AG10803 (cell line): ENCODE measurements at places on chromosomes 12 and 14.
A peak's percentile ranks its signal among the peaks of the same experiment; 100 is the strongest.

GRCh38 chr14:90726656-90727055 lies 89.6 kb downstream of the TTC7B start:
- DNase-seq, result peak; percentile 73

- DNase-seq, result no peak
These were observed 54.6 kb upstream of the USP44 start for GRCh38 chr12:95605875-95606274.

- no peak for DNase-seq
These were observed 111.5 kb downstream of the NT5DC3 start for GRCh38 chr12:103729499-103729898.

GRCh38 chr12:85283560-85283959 lies 3.5 kb downstream of the ALX1 start:
- no peak for DNase-seq

GRCh38 chr12:78128211-78128610 lies 297.5 kb downstream of the NAV3 start:
- no peak for DNase-seq

DNA sequence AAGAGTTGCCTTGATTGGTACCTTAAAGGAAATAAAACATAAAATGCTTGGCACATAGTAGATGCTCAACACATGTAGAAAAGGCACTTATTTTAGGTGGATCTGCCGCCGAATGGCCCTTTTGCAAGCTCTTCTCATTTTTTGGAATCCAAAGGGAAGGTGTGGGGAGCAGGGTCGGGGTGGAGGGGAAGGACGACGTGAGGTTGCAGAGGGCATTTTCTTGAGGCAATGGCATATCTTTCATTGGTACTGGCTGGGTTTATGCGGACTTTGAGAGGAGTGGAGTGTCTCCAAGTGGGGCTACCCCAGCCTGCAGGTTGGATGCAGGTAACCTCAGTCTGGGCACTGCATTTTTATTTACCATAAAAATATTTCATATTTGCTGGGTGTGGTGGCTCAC lies 8.1 kb downstream of the RTL1 start:
- no peak for DNase-seq

DNA sequence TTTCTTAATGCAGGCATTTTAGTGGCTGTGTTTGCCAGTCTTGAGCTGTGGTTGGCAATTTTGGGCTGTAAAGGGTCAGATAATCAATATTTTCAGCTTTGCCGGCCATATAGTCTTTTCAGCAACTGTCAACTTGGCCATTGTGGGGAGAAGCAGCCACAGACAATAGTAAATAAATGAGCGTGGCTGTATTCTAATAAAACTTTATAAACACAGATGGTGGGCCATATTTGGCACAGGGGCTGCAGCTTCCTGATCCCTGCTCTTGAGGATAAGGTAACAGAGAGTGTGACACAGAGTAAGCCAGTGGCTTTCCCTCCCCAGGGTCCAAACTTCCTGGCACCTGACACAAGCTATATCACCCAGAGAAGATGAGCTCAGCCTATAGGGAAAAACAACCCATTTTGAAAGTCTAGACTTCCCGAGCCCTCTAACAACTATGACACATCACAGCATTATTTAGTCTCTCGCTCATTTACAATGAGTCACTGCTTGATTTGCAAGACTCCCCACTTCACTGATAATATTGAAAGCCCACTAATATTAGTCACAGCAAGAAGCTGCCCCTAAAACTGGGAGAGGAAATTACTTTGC lies 163.1 kb upstream of the TMPO start:
- peak; percentile 70 for DNase-seq

- DNase-seq, result peak; percentile 28
These were observed 58.3 kb upstream of the JDP2 start for GRCh38 chr14:75369506-75369905.

- peak; percentile 71 for DNase-seq
These were observed 22.5 kb upstream of the NKX2-8 start for GRCh38 chr14:36604757-36605505.

DNA sequence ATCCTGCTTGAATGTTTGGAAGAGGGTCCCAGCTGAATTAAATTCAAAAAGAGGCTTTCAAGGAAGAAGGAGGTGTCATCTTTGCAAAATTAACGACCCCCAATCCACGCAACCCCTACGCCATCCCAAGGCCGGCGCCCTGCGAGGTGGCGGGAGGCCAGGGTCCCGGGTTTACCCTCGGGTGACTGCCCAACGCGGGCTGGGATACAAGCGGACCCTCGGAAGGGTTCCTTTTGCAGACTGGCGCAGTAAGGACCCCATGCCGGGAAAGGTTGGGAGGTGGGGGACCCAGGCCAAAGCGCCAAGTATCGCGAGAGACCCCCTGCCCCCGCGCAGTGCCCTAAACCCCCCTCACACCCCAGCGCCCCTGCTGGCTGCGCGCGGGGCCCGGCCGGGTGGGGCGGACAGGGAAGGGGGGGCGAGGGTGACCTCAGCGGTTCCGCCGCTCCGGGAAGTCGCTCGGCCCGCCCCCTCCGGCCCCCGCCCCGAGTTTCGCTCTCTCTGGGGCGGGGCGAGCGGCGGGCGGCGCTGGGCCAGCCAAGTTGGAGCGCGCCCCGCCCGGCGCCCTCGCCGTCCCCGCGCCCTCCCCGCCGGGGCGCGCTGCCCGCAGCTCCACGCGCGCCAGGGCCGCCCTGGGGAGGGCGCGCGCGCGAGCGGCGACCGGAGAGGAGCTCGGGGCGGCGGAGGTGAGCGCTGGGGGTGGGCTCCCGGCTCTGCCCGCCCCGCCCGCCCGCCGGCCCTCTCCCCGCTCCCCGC lies 708 bp upstream of the ZBTB42 start:
- peak; percentile 71 for DNase-seq

- no peak for DNase-seq
These were observed 252.2 kb upstream of the GRIP1 start for GRCh38 chr12:66931091-66931490.

- DNase-seq, result no peak
These were observed 66.0 kb upstream of the TRAF3 start for GRCh38 chr14:102711207-102711606.

DNA sequence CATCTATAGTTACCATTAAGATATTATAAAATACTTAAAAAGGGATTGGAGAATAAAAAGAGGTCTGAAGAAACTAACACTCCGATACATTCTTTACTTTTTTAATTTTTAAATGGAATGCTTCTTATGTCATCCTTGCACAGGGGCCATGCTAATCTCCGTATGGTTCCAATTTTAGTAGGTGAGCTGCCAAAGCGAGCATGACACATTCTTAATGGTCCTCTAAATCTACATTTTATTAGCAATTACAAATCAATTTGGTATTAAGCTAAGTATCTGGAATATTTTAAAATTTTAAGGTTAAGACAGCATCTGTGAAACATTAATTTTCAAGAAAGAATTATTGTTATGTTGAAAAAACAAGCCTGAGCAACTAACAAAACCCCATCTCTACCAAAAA lies 6.2 kb upstream of the ARID4A start:
- DNase-seq, result peak; percentile 82

GRCh38 chr12:103783744-103784664 lies 57.0 kb downstream of the NT5DC3 start:
- no peak for DNase-seq

GRCh38 chr12:88351146-88351545 lies 209.0 kb downstream of the TMTC3 start:
- peak; percentile 16 for DNase-seq

DNA sequence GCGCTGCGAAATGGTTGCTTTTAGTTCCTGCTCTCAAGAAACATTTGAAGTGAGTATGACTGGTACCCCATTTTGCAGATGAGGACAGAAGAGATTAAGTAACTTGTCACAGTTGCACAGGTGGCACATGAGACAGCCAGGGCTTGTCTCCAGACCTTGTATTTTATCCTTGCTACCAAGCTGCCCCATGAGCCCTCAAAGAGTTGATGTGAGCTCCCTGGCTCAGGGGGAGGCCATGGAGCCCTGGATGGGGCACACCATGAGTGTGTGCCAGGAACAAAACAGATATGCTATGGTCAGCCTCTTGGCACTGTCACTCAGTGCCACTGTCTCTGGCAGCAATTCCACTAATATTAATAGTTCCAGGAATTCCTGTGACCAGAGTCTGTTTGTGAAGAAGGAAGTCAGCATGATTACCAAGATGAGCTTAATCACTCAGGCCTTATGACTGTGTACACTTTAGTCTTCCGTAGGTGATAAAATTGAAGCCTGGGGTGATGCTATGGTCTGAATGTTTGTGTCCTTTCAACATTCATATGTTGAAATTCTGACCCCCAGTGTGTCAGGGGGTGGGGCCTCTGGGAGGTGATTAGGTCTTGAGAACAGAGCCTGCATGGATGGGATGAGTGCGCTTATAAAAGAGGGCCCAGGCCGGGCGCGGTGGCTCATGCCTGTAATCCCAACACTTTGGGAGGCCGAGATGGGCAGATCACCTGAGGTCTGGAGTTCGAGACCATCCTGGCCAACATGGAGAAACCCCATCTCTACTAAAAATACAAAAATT lies 806.8 kb downstream of the AACS start:
- DNase-seq, result no peak

- no peak for DNase-seq
These were observed 199.0 kb downstream of the EXOC5 start for GRCh38 chr14:57069702-57070101.

DNA sequence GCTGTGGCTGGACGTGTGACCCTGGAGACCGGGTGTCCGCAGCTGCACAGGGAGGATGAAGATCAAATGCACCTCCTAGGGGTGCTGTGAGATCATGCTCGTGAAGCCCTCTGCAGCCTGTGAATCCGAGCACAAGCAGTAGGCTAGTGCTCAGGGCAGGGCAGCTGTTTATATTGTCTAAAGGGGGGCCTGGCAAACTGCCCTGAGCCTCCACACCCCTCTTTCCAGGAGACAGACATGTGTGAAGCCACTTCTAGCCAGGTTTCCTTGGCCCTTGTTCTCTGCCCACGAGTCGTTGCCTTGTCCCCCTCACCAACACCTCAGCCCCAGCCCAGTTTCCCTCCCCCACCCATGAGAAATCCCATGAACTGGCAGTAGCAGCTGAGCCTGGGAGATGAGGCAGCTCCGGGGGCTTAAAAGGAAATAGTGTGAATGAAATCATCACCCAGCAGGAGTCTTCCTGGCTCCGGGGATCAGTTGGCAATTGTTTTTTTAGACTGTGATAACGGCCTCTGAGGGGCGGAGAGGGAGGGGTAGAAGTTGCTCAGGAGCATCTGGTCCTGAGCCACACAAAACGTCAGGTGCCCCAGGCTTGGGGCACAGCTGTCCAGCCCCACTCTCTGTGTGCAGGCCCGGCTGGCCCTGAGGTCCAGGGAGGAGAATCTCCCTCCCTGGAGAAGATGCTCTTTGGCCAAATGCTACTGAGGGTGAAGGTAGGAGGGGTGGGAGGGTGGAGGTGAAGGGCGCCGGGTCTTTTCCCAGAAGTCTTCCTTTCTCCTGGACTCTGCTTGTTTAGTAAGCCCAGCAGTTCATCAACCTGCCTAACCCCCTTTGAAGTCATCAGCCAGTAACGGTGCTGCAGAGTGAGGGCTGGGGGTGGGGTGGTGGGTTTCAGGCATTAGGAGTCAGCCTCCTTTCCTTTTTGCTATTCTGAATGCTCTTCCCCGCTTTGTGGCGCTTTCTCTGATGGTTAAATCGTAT lies 4.0 kb downstream of the FGF6 start:
- DNase-seq, result no peak

GRCh38 chr14:38882533-38882932 lies 220.5 kb downstream of the SEC23A start:
- no peak for DNase-seq

- DNase-seq, result no peak
These were observed 828.9 kb downstream of the VRK1 start for GRCh38 chr14:97626088-97626487.

GRCh38 chr14:61535032-61535431 lies 160.3 kb upstream of the HIF1A start:
- DNase-seq, result peak; percentile 69

DNA sequence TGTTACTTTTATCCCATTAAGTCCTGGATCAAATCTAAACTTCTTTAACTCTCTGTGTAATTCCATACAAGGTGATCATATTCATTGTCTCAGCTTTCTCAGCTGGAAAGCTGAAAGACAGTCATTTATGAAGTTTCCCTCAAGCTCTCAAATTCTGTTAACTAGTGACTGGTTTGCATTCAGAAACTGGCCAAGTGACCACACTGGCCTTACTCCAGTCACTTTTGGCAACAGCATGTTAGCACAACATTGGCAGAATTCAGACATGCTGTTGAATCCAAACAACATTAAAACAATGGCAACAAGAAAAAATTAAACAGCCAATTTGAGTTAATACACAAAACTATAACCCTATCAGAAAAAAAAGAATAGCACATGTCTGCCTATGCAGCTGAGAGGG lies 343.3 kb downstream of the MDGA2 start:
- no peak for DNase-seq

- peak; percentile 34 for DNase-seq
These were observed 43.9 kb upstream of the MDM1 start for GRCh38 chr12:68375756-68376695.

DNA sequence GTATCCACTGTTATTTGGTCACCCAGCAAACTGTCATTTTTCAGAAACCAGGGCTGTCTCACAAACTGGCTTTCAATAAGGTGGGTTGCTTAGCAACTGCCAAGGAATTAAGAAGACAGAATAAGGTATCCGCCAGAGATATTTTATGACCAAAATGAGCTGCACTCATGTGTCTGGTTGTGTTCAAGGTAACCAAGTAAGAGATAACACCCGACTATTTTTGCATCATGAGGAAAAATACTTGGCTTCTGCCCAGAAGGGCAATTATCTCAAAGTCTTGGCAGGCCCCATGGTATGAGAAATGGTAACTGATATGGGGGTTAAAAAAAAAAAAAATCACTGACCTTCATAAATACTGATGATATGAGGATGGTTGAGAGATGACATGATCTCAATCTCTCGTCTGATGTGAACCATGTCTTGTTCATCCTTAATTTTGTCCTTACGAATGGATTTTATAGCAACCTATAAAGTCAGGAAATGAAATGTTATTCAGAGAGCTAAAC lies 32.6 kb downstream of the NUAK1 start:
- DNase-seq, result no peak

GRCh38 chr12:120759591-120760348 lies 34.1 kb downstream of the ACADS start:
- no peak for DNase-seq

DNA sequence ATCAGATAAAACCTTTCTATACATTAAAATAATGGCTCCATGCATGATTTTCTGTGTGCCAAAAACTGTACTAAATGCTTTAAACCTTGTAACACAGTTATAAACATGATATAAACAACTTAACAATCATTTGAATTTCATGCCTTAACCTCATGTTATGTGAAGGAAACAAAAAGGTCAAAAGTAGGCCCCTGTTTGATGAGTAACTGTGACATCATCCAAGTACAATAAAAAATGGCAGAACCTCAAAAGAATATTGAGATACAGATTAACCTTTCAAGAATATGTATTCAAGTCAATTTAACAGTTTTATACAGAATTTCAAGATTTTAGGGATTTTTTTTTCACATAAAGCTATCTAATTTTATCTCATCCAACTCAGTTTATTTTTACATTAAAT lies 310.7 kb upstream of the DCN start:
- no peak for DNase-seq
